Peyer's patch (tissue), 4 donors: ENCODE measurements at places on chromosomes 3 and 15. TPM values are rescaled to one million over a fixed set of nuclear protein-coding genes. Genes with fewer than 3 reads are reported as not detected.

- H3K27ac ChIP-seq = no peak overlapping the region
- H3K4me1 ChIP-seq = no peaks in the 10 kb centered on the region
- H3K36me3 ChIP-seq = no peaks in the 10 kb centered on the region
Measured at GRCh38 chr3:157103280-157103679, 56.7 kb downstream of the CCNL1 start.

- H3K4me1 ChIP-seq = no peaks in the 10 kb centered on the region
- H3K36me3 ChIP-seq = no peaks in the 10 kb centered on the region
- H3K27me3 ChIP-seq = no peaks in the 10 kb centered on the region
- no peak overlapping the region for H3K4me3 ChIP-seq
Measured at GRCh38 chr3:124861041-124861440, 26.1 kb downstream of the ITGB5 start.

- no peak for DNase-seq
- H3K36me3 ChIP-seq = no peaks in the 10 kb centered on the region
- H3K27me3 ChIP-seq = no peaks in the 10 kb centered on the region
- no peaks in the 10 kb centered on the region for H3K4me1 ChIP-seq
Measured at GRCh38 chr15:100097342-100098127, 244.2 kb downstream of the ADAMTS17 start.

GRCh38 chr3:19886404-19886803, 47.6 kb downstream of the EFHB start:
- no peaks in the 10 kb centered on the region for H3K36me3 ChIP-seq
- no peak overlapping the region for H3K27ac ChIP-seq
- H3K27me3 ChIP-seq = no peaks in the 10 kb centered on the region
- DNase-seq = no peak
- H3K4me1 ChIP-seq = no peaks in the 10 kb centered on the region
- H3K4me3 ChIP-seq = no peak overlapping the region

DNA sequence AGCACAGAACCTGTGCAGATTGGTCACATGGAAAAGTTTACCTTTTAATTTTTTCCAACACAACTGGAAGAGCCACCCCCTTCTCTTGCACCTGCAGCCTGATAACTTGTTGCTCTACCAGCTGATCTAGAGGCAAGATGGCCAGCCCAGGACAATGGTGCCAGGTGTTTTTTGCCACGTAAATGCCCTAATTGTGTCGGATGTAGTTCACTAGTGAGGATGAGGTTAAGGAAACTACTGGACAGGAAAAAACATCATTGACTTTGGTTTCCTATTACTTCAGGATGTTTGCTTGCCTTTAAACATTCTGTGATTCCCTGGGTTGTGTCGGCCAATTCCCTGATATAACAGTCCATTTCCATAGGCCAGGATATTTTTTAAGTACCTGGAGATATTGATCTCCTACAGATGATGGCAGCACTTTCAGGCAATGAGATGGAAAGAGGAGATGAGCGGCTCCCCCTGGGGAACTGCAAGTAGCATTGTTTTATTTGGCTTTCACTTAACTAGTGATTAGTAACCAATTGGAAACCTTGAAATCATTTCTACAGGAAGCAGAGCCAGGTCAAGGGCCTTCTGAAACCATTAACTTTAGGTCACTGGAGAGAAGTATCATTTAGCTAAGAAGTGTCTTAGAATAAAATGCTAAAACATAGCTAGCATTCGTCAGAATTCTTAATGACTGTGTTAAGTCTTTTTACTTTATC, 72.5 kb downstream of the OSBPL10 start:
- H3K4me3 ChIP-seq = no peak overlapping the region
- H3K27ac ChIP-seq = no peak overlapping the region
- no peaks in the 10 kb centered on the region for H3K4me1 ChIP-seq
- no peaks in the 10 kb centered on the region for H3K27me3 ChIP-seq
- no peak for DNase-seq

GRCh38 chr15:94722024-94722636, 490.8 kb downstream of the MCTP2 start:
- H3K27ac ChIP-seq = no peak overlapping the region
- no peak for DNase-seq
- no peak overlapping the region for H3K4me3 ChIP-seq
- H3K4me1 ChIP-seq = no peaks in the 10 kb centered on the region

GRCh38 chr3:73319179-73319769, 257.8 kb downstream of the EBLN2 start:
- H3K36me3 ChIP-seq = no peaks in the 10 kb centered on the region
- H3K27ac ChIP-seq = no peak overlapping the region
- DNase-seq = no peak
- H3K4me1 ChIP-seq = no peaks in the 10 kb centered on the region
- no peaks in the 10 kb centered on the region for H3K27me3 ChIP-seq
- H3K4me3 ChIP-seq = no peak overlapping the region

GRCh38 chr3:57999417-58000115, 8.7 kb upstream of the FLNB start:
- H3K36me3 ChIP-seq = no peaks in the 10 kb centered on the region
- DNase-seq = no peak
- peaks cover 5% of the 10 kb centered on the region for H3K4me1 ChIP-seq
- H3K27ac ChIP-seq = peak overlapping the region; percentile 72
- H3K4me3 ChIP-seq = no peak overlapping the region

VPS13C gene
- total RNA-seq = 69.7 TPM

GRCh38 chr3:27080258-27080525, 289.0 kb downstream of the NEK10 start:
- no peaks in the 10 kb centered on the region for H3K4me1 ChIP-seq
- H3K27me3 ChIP-seq = no peaks in the 10 kb centered on the region
- no peak overlapping the region for H3K27ac ChIP-seq
- no peak overlapping the region for H3K4me3 ChIP-seq
- H3K36me3 ChIP-seq = no peaks in the 10 kb centered on the region

DNA sequence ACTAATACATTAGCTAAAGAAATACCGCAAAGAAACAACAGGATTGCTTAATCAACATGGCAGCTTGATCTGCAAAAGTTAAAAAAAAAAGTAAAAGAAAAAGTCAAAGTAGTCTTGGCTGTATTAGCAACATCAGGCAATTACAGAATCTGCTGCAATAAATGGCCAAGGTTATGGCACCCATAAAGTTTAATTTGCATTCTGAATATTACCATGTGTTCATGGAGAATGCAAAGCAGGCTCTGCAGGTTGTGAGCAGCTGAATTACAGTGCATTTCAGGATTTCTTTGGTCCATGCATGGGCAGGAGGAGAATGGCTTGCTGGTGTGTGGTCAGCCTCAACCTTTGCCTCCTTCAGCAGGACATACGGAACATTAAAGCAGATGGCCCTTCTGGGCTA, 199.1 kb upstream of the AZI2 start:
- no peaks in the 10 kb centered on the region for H3K27me3 ChIP-seq
- H3K36me3 ChIP-seq = no peaks in the 10 kb centered on the region
- no peak overlapping the region for H3K4me3 ChIP-seq
- H3K4me1 ChIP-seq = no peaks in the 10 kb centered on the region
- no peak overlapping the region for H3K27ac ChIP-seq

- H3K27me3 ChIP-seq = no peaks in the 10 kb centered on the region
- no peaks in the 10 kb centered on the region for H3K4me1 ChIP-seq
- H3K4me3 ChIP-seq = no peak overlapping the region
- peak; percentile 52 for DNase-seq
Measured at GRCh38 chr3:25910997-25911396, 121.1 kb downstream of the OXSM start.

LRRN1 gene
- total RNA-seq = 7.4 TPM

GUCA1C gene
- not detected for total RNA-seq
